ENCODE measurements at places on chromosomes 6 and 20. TPM values are rescaled to one million over a fixed set of nuclear protein-coding genes. Genes with fewer than 3 reads are reported as not detected.
A peak's percentile ranks its signal among the peaks of the same experiment; 100 is the strongest.

TCF21 gene
- total RNA-seq = 0.63 TPM

DNA sequence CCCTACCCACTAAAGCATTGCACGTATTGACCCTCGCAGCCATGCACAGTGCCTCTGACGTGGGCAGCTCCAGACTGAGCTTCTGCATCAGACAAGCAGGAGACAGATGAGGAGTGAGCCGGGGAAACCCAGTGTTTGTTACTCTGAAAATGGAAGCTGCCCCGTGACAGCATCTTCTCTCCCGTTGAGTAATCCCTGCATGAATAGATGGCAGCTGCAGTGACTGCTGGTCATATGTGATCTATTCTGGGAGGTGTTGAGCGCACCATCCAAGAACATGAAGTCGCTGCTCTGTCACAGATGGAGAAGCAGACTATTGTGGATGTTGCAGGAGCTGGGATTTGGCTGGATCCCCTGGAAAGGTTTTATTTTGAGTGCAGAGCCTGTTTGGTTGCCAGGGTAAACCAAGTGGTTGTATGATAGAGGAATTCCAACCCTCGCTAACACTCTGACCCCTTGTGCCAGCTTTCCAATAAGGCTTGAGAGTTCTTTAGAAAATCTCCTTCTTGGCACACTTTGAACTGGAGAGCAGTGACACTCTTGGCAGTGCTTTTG, 242.2 kb downstream of the NRN1 start:
- DNase-seq = no peak

GRCh38 chr6:849075-849506, 156.2 kb upstream of the EXOC2 start:
- no peak for DNase-seq

DNA sequence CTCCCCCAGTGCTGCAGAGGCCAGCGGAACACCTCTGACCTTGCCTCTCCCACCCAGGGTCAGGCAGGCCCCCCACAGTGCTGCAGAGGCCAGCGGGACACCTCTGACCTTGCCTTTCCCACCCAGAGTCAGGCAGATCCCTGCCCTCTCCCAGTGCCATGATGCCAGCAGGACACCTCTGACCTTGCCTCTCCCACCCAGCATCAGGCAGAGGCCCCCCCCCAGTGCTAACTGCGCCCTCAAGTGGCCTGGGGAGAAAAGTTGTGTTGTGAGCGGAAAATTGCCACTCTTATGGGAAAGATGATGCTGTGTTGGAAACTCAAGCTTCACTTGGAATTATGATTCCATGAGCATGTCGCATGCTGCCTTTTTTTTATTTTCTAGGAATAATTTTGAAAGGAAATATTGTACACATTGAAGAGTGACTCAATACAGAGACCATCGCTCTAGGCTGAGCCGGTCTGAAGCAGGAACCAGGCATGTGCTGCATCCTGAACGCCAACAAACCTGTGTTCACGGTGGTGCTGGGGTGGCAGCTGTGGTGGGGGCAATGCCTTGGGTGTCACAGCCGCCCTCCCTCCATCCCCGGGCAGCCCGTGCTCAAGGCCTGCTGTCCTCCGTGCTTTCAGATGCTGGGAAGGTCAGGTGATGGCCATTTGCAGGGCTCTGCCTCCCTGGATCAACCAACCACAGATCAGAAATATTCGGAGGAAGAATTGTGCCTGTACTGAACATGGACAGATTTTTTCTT, 98.6 kb downstream of the CDH4 start:
- no peak for DNase-seq

- DNase-seq = peak; percentile 73
Observed at GRCh38 chr6:36907781-36908180, 22.0 kb downstream of the C6orf89 start.

DNA sequence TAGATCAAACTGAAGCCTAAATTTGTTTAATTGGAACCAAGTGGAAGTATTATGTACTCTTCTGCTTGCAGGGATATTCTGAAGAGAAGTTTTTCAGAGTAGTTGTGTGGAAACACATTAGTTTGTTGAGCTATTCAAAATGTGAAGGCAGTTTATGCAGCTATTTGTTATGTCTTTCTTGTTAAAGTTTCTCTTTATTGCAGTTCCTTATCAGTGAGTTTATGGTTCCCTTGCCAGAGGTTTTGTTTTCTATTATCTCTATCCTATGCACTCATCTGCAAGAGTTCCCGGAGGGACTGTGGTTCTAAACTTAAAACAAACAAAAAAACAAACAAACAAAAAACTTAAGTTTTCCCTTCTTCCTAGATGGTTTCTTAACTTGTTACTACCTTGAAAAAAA, 143.7 kb upstream of the SLC22A16 start:
- DNase-seq = no peak

GRIK2 gene
- total RNA-seq = 3.0 TPM

RBM24 gene
- total RNA-seq = 6.1 TPM

- no peak for DNase-seq
Observed at GRCh38 chr6:15363164-15363522, 117.3 kb downstream of the JARID2 start.
